ENCODE measurements at places on chromosomes 11 and 22.

- DNase-seq = no peak
Observed at GRCh38 chr11:72625691-72626413, 48.4 kb downstream of the PDE2A start.

- no peak for DNase-seq
Observed at GRCh38 chr11:59769828-59770227, 14.7 kb downstream of the STX3 start.

DNA sequence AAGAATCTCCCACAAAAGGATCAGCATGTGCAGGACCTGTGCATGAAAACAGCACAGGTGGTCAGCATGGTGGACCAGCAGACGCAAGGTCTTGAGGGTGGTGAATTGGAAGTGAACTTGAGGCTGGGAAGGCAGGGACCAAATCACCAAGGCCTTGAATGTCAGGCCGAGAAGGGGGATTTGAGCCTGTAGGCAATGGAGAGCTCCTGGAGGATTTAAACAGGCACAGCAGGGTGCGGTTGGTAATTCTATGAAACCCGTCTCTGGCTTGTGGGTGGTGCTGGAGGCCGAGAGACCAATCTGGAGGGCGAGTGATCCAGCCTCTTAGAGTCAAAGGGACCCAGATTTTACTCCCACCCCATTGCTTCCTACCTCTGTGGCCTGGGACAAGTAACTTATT is 2.4 kb downstream of the TSKU start:
- DNase-seq = no peak

DNA sequence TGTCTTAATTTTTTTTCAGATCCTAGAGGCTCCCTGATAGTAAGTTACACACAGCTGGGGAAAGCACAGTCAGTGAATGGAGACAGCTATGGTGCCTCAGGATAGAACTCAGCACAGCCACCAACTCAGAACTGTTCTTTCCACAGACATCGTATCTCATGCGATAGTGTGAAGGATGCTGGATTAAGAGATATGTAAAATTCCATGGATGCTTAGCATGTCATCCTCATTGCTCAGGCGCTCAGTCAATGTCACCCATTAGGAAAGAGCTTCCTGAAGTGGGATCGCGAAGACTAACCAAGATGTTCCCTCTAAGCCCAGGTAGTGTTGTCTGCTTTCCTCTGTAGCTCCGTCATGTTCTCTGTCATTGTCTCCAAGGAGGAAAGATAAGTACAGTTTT is 1000.4 kb downstream of the OPCML start:
- no peak for DNase-seq

- DNase-seq = no peak
Observed at GRCh38 chr11:130827451-130828377, 88.6 kb downstream of the SNX19 start.

- DNase-seq = no peak
Observed at GRCh38 chr11:10379871-10380568, 75.0 kb upstream of the AMPD3 start.

GRCh38 chr11:76234416-76235232 is 28.3 kb upstream of the WNT11 start:
- peak; percentile 20 for DNase-seq

DNA sequence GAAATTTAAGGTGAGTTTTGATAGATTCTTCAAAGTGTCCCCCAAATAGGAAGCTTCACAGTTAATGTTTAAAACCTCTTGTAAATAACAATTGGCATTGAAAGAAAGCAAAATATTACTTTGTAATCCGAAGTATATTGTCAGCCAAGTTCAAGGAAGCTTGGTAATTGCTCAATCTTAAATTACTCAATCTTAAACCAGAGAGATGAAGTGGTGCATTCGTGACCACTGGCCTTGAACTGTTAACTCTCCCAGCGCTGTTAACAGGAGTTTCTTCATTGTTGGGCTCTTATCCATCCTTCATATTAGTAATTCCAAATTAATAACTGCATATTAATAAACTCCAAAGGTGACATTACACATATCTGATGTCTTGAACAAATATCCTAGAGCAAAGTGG is 20.6 kb upstream of the FDX1 start:
- no peak for DNase-seq

DNA sequence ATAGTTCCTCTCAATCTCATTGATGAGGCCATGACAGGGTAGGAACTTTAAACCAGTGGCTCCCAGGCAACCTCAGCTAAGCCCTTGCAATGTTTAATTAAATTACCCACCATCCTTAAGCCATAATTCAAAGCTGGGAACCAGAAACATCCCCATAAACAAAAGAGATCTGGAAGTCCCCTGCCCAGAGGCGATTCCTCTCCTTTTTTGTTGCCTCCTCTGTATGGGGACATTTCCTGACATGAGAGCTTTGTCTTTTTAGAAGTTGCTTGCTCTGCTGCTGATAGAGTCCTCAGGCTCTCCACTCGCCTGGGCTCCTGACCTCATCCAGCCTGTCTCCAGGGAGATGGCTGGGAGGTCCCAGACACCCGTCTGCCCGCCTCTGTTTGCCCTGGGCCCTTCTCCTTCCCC is 3.2 kb downstream of the DTX4 start:
- DNase-seq = no peak

- no peak for DNase-seq
Observed at GRCh38 chr22:48528221-48528915, 1299.3 kb downstream of the BRD1 start.

GRCh38 chr22:25627271-25627852 is 62.9 kb downstream of the GRK3 start:
- no peak for DNase-seq

- DNase-seq = no peak
Observed at GRCh38 chr11:94862926-94863880, 95.0 kb downstream of the AMOTL1 start.

GRCh38 chr11:71246559-71246958 is 5.8 kb downstream of the SHANK2 start:
- DNase-seq = no peak

- peak; percentile 48 for DNase-seq
Observed at GRCh38 chr11:62553080-62553838, 6.7 kb upstream of the AHNAK start.

DNA sequence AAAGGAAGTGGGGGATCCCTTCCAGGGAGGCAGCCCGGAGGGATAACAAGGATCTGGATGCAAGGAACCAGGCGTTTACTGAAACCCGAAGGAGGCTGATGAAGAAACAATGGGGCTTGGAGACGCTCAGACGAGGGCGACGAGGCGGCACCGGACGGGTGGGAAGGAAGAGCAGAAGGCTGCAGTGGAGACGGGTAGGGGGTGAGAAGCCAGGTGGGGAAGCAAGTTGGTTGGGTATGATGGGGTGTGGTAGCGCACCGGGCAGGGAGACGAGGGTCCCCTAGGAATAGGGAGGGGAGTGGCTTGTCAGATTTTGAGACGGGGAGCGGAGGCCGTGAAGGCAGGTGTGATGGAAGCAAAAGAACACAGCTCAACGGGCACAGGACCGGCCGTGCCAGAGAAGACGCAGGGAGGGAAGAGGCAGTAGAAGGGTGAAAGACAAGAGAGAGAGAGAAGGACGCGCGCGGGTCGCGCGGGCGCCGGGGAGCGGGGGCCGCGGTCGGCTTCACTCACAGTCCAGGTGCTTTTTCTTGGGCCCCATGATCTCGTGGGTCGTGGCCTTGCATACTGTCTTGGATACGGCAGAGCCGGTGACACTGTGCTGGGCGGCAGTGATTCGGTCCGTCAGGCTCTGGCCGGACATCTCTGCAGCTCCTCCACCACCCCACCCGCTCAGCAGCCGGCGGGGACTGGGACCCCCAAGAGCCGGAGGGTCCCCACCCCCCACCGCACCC is 579 bp downstream of the PICALM start:
- peak; percentile 5 for DNase-seq

- no peak for DNase-seq
Observed at GRCh38 chr11:69243496-69244200, 50.3 kb upstream of the MYEOV start.

DNA sequence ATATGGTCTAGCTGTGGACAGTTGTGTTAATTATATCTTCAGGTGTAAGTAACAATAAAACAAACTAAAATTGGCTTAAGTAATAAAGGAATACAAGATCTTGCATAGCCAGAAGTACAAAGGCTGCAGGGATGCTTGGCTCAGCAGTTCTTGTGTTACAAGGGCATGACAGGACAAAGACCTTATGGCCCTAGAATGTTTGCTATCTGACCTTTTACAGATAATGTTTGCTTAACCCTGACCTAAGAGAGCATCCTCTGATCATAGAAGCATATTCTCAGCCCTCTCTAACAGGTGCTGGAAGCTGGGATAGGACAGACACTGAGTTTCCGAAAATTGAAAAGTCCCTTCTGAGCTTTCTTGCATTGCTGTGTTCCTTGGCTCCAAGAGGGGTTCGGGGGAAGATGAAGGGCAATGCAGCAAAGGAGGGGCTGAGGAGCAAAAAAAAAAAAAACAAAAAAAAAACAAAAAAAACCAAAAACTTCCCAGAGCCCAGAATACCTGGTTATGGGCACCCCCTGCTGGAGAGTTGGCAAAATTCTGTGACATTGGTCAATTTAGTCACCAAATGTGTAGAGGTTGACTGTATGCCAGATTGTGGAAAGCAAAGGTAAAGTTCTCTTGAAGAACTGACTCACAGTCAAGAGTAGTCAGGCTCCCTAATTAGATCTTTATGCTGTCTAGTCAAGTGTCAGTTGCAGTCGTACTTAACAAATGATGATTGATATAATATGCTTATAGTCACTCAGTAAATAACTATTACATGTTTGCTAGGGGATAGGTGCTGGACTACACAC is 10.4 kb upstream of the HIKESHI start:
- DNase-seq = peak; percentile 44

DNA sequence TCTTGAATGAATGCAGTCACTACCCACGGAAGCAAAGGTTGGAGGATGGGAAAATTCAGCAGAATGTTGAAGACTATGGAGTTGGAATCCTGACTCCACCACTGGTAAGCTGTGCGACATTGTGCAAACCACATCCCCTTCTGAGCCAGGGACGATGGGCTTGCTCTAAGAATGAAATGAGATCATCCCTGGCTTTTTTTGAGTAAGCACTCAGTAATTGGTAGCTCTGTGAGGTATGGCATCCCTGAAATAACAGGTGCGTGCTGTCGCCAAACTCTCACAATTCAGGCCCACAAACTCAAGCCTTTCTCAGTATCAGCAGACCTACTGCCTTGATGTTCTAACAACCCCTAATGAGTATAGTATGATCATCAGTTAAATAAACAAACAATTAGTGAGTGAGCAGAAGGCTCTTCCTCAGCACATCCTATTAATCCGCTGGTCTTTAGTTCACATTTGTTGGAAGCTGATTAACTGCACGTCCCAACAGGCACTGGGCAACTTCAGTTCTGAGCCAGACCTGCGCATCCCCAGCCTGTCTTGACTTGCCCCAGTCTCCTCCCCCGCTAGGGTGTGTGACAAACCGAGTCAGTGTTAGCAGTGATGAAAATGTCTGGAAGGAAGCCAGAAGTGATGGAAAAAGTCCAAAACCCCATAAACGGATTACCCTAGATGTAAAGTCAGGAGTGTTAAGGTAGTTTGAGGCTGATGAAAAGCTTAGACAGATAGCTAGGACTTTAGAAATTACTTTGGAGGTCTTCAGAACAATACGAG is 235.5 kb downstream of the GRIK4 start:
- DNase-seq = no peak

Data from stimulated activated CD4-positive, alpha-beta T cell treated with anti-CD3 and anti-CD28 coated beads, Interleukin-15, amount 100 ng/mL, for 1 hour (primary cell).